ENCODE measurements at places on chromosomes 2 and 18.

GRCh38 chr2:7825591-7826312 lies 856.1 kb upstream of the ID2 start:
- no peak for DNase-seq

- DNase-seq: no peak
Measured at GRCh38 chr18:72742002-72742401, 125.8 kb downstream of the NETO1 start.

DNA sequence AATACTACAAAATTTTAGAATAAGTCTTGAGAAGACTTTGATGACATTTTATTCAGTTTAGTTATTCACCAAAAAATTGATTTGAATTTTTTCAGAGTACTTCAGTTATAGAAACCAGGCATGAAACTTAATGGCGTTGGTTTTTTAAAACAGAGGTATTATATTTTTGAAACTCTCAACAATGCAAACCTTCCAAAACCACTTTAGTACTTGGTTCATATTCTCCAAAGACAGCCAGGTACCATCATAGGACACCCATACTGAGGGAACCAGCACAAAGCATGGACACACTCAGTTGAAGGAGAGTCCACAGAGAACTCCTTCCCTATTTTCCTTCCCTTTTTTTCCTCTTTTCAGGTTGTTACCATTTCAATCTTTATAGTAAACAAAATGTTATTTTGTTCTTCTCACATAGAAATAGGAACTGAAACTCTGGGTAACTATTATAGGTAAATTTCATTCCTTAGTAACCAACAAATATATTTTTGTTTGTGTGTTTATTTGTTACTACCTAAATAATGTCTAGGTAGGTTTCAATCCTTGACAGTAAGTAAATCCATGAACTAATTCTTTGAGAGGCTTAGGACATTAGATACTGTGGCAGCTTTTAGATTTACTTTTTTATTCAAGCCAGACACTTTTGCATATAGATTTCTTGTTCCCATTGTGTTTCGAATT lies 95.8 kb downstream of the TMEFF2 start:
- DNase-seq: no peak

DNA sequence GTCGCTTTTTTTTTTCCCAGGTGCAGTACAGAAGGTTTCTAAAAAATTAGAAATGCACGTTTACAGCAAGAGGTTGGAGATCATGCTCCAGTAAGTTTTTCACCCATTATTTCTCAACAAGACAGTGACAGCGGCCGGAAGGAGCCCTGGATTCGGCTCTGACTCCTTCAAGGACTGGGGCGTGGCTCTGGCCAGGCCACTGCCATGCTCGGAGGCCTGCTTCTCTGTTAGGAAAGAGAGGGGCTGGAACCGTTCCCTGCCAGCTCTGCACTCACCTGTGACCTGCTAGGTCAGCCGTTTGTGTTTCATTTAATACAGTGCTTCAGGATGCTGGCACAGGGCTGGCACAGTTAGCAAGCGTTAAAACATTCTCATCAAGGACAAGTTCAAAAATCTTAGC lies 6.7 kb upstream of the IAH1 start:
- DNase-seq: no peak

DNA sequence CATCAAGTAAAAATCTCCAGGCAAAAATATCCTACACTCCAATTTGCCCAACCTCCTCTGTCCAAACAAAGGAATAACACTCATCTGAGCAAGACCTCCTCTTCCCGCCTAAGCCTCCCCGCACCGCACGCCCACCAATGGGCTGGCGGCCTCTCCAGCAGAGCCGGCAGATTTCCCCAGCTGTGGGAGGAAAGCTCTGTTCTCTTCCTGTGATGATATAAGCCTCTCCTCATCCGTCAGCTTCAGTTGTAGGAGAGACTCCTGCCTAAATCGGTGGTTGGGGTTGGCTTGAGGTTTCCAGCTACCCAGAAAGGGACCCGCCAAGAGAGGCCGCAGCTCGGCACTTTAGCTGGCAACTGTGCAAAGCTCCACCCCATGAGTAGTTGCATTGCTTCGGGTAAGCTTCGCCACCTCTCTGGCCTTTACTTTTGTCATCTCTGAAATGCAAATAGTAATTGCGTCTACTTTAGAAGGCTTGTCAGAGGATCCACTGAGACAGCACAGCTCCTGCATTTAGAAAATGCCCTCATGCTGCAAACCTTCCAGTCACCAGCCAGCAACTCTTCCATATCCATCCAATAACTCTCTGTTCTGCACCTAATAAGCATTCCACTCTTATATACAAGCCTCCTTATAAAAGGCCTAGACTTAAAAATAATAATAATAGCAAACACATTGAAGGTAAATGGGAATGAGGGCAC lies 146.4 kb downstream of the MYT1L start:
- no peak for DNase-seq

DNA sequence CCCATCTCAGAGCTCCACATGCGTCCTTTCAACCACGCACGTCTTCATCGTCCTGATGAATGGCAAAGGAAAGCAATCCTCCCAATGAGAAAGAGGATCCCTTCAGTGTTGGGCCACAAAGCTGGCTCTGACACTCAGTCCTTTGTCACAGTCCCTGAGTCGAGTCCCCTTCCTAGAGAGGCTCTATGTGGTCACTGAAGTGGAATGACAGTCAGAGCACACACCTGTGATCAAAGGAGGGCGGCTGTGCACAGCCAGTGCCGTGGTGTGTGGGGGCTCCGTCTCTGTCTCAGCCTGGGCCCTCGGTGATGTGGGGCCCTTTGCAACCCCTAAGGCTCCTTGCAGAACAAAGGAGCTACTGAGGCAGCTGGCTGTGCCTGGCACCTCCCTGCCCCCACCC lies 157.3 kb upstream of the APCDD1 start:
- no peak for DNase-seq

GRCh38 chr2:47616506-47616905 lies 166.4 kb upstream of the MSH6 start:
- DNase-seq: no peak

- no peak for DNase-seq
Measured at GRCh38 chr2:218014706-218015585, 12.2 kb upstream of the TNS1 start.

- no peak for DNase-seq
Measured at GRCh38 chr18:37698508-37699040, 133.0 kb upstream of the CELF4 start.

DNA sequence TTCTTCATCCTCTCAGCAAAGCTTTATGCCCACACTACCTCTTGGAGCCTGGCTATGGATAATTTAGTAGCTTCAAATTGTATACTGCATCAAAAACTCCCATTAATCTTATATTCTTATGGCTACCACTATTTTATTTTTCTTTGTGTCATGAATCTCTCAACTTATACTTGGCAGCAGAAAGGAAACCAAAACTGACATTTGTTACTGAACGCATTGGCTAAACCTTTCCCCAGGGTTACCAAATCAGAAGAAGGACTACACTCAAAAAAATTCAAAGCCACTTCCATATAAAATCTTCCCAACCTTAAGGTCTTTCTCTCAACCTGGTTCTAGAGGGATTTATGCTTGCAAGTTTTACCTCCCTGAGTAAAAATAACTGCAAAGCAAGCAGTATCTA lies 97.0 kb upstream of the REG3G start:
- DNase-seq: no peak

DNA sequence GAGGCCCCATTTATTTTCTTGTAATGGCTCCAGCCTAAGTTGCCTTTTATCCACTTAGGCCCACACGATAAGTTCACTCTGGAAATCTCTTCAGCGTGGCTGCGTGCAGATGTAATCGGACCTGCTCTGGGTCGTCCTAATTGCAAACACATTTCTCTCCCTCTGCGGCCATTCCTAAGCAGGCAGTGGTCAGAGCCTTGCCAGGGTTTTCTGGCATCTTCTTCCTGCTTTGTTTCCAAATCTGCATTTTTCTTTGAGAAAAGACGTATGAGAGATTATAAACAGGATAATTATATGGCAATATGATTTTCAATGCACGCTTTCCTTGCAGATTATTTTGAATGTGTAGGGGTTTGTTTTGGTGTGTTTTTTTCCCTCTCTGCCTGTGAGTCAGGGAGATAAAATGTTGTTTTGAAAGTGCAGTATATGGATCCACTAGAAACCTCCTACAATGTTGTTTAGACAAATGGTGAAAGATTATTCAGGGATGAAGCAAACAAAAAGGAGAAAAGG lies 239.4 kb upstream of the TANK start:
- DNase-seq: no peak

GRCh38 chr2:147715807-147716206 lies 129.0 kb upstream of the ACVR2A start:
- DNase-seq: no peak

DNA sequence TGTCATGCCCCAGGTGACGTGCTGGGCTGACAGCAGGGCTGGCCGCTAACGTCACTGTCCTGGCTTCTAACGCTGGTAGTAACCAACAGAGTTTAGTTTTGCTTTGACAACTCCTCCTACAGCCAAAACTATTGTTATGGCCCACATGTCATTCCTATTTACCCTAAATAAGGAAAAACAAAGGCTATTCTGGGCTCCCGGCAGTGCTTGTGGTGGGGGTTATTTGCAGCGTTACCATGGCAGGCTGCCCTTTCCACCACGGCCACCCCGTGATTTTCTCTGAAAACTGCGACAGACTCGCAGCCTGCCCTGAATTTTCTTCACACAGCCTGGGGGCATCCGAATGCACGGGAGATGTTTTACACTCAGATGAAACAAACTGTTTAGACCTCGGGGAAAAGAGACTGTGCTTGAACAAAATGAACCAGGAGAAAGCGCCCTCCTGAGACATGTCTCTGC lies 115.2 kb downstream of the FAM210A start:
- DNase-seq: no peak

- no peak for DNase-seq
Measured at GRCh38 chr18:22711192-22711685, 221.9 kb upstream of the RBBP8 start.

GRCh38 chr2:30285758-30286157 lies 54.4 kb downstream of the LBH start:
- DNase-seq: no peak

DNA sequence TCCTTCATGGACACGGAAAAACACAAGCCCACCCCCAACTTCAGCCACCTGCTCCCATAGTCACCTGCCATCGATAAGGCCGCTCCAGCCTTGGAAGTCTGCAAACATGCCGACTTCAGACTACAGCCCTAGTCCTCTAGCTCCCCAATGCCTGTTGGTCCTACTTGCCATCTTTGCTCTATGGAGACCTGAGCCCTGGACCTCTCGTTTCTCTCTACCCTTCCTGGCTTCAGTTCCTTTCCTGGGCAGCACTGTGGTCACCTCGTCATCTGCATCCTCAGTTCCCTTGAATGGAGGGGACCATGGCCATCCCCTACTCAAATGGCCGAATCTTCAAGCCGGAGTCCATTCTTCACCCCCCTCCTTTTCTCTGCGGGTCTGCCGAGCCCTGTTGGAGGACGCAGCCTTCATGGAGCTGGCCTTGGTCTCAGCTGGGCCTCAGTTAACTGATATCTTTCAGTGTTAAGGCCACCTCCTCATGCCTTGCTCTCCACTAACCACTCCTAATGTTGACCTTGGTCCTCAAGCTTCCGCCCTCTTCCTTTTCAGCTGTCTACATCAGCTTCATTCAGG lies 47.7 kb upstream of the GBX2 start:
- DNase-seq: no peak

DNA sequence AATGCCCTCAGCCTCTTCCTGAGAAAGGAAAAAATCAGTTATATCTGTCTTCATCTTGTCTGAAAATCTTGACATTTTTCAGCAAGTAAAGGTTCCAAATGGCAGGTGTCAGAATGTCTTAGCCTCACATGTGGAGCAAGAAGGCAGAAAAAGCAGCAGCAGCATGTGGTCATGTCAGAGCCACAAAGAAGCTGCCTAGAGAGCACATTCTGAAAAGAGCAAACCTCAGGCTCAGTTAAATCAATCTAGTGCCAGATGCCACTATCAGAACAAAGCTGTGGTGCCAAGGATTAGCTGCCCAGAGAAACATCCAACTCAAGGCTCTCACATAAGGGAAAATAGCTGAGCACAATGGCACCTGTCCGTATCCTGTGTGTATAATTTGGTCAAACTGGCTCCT lies 105.9 kb downstream of the SRBD1 start:
- no peak for DNase-seq

- DNase-seq: no peak
Measured at GRCh38 chr2:213766062-213766461, 481.8 kb downstream of the SPAG16 start.

DNA sequence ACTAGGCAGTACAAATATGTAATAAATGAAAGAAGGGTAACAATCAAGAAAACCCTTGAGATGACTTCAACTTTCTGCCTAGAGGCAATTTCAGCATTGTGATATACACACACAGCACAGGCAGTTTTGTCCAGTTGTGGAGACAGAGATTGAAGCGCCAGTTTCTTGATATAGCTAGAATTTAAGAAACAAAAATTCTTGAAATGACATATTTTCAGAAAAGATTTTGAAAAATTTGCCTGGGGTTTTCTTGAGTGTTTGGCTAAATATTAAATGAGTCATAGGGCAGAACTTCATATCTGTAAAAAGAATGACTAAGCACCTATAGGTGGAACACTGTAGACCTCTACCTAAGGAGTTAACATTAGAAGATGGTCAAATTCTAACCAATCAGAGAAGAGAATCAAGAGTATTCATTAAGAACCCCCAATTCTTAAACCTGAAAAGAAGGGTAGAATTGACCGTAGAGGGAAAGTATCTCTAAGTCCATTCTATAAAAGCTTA lies 1266.8 kb upstream of the TMEFF2 start:
- DNase-seq: no peak

DNA sequence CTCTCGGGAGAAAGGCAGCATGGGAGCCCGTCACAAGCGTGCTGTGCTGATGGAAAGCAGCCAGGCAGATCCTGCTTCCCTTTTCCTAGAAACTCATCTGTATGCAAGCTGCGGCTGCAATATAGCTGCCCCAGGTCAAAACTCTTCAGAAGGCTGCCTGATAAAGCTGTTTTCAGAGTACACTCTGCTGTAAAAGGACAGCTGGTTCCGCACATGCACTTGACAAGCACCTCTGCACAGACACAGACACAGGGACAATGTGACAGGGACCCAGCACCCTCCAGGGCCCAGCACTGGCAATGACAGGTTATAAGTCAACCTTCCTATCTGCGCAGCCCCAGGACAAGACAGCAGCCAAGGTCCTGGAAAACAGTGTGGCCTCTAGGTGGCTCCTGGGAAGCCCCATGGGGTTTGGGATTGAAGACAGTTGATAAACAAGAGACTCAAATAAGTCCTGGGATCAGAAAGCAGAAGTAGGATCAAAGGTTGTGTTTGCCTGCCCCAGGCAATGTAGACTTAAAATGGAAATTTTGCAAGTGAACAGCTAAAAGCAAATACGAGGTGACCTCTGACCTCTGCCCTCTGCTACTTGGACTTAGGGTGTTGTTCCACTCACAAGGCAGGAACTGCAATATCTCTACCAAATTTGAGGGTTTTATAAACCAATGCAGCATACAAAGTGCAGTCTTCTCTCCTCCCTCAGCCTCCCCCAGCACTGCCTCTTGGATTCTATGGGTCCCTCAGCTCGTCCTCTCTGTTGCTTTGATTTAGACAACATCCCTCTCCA lies 16.9 kb downstream of the SLC66A2 start:
- DNase-seq: no peak
